ENCODE measurements at places on chromosomes 2 and 18.

GRCh38 chr2:203341741-203342310 lies 13.6 kb downstream of the ABI2 start:
- H3K4me3 ChIP-seq: no peak overlapping the region
- no peaks in the 10 kb centered on the region for H3K27me3 ChIP-seq
- H3K4me1 ChIP-seq: peaks cover 23% of the 10 kb centered on the region

DNA sequence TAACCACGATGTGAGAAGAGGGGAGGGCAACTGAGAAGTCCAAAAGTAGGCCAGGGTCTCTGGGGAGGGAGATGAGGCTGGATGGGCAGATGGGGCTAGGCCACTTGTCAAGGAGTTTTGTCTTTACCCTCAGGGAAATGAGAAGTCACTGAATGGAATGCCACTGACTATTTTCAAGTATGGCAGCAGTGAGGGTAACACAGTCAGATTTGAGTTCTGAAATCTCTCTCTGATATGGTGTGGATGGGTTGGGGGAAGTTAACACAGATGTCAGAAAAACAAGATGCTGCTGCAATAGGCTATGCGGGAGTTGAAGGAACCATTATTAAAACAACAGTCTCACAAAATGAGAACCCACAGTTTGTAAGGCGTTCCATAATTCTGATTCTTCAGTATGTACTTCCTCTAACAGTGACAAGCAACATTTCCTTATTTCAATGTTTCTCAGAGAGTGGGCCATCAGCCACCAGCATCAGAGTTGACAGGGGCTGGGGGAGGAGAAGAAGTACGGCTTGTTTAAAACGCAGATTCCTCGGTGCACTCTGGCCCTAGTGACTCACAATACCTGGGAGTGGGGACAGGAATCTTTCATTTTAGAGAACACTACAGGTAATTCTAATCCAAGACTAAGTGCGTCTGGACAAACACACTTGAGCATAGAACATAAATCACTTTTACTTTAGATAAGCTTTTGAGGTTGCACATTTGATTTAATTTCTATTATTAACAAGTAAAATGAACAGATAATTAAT lies 301.5 kb upstream of the LYPD1 start:
- H3K4me3 ChIP-seq: no peak overlapping the region
- DNase-seq: no peak
- no peaks in the 10 kb centered on the region for H3K27me3 ChIP-seq

- no peaks in the 10 kb centered on the region for H3K36me3 ChIP-seq
- no peak overlapping the region for H3K4me3 ChIP-seq
These were observed 29.8 kb upstream of the MRPL33 start for GRCh38 chr2:27741673-27742072.

DNA sequence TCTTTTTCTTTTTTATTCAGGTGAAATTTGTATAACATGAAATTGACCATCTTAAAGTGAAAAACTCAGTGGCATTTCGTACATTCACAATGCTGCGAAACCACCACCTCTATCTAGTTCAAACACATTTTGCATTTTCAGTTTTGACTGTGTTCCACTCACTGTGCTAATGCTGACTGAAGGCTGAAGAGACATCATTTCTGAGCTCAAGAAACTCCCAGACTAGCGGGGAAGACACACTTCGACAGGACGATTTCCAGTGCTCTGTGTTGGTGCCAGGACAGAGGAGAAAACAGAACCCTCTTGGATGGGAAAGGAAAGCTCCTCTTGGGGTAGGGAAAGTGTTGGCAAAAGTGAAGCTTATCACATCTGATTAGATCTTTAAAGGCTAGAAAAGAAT lies 44.2 kb upstream of the CBLN2 start:
- no peak overlapping the region for H3K27ac ChIP-seq
- H3K27me3 ChIP-seq: no peaks in the 10 kb centered on the region
- no peak for DNase-seq
- H3K36me3 ChIP-seq: no peaks in the 10 kb centered on the region
- H3K4me1 ChIP-seq: no peaks in the 10 kb centered on the region

DNA sequence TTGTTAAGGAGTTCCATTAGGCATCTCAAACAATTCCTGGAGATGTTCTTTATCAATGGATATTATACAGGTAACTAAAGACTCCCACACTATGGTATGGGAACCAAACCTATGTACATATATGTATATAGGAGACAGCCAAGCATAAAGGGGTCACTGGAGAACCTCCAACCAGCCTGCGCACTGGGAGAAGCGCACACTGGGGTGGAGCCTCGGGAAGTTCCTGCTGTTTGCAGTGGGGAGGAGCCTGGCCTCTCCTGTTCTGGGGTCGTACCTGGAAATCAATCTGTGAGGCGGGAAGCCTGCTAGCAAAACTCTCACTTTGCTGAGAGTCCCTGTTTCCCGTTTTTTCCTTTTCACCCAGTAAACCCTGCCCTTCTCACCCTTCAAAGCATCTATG lies 83.1 kb upstream of the CREB1 start:
- H3K4me3 ChIP-seq: no peak overlapping the region
- no peaks in the 10 kb centered on the region for H3K27me3 ChIP-seq
- H3K36me3 ChIP-seq: no peaks in the 10 kb centered on the region
- peaks cover 13% of the 10 kb centered on the region for H3K4me1 ChIP-seq
- H3K27ac ChIP-seq: no peak overlapping the region

Data from GM23248 (cell line).